ENCODE measurements at places on chromosomes 11 and 22.

DNA sequence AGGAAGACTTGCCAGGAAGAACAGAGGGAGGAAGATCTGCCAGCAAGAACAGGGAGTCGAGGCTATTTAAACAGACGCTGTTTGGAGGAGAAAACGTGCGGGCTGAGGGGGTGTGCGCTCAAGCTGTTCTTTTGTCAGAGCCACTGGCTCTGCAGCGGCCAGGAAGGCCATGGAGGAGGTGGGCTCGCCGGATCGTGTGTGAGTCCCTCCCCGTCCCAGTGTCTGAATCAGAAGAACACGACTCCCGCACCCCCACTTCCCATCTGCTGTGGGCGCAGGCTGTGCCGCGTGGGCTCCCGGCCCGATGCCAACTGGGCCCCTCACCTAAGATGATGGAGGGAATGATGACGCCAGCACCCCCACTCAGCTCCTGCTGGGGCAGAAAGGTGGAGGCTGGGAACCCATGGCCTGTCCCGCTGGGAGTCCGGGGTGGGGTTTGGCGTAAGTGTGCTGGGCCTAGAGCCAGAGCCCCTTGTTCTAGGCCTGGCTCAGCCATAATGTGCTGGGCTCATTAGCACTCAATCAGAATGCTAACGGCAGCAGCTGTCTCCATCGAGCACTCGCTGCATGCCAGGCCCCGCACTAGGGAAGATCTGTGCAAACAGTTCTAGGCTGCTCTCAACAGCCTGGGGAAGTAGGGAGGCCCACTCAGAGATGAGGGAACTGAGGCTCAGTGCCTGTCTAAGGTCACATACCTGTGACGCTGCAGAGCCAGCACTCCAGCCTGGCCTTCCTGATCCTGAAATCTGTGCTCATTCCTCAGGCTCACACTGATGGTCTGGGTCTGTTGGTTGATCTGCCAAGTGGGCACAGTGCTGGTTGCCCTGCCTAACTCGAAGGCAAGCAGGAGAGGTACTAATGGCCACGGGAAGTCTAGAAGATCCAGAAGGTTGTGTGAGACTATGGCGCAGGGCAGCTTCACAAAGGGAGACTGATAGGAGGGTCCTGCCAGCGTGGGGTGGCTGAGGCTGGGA, 11.5 kb downstream of the NPTXR start:
- no peak for DNase-seq

- DNase-seq = no peak
Measured at GRCh38 chr11:103550811-103551210, 441.6 kb downstream of the DYNC2H1 start.

GRCh38 chr11:121749691-121750090, 296.9 kb upstream of the SORL1-AS1 start:
- DNase-seq = no peak

- DNase-seq = no peak
Measured at GRCh38 chr22:27757928-27758525, 43.5 kb downstream of the MN1 start.

Data from T-helper 22 cell (primary cell).